ACHN (cell line): ENCODE measurements at places on chromosomes 6 and 20.

DNA sequence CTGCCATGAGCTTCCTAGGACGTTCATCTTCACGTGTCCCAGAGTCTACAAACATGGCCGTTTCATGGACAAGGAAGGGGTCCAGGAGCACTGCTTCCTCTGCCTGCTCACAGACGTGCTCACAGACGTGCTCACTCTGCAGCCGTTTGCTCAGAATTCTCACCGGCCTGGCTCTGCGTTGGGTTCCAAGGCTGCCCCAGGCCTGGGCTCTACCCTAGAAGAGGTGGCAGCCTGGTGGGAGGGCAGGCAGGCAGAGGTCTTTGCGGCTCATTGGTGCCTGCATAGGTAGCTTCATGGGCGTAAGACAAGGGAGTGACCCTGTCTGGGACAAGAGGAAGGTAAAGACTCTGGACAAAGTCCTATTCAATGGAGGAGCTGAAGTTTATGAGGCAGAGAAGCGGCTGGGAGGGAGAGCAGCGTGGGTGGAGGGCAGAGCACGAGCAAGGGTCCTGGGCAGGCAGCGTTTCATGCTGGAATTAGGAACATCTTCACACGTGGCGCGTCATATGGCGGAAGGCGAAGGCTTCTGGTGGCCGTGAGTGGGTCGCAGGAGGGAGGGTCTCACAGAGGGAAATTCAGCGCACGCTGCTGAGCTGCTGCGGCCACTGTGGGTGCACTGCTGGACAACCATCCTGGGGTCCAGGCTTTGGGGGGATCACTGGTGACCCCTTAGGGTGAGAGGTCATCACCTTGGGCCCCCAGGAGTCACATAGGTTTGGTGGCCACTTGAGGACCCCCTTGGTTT is 138.2 kb downstream of the PHACTR3 start:
- DNase-seq, result no peak

DNA sequence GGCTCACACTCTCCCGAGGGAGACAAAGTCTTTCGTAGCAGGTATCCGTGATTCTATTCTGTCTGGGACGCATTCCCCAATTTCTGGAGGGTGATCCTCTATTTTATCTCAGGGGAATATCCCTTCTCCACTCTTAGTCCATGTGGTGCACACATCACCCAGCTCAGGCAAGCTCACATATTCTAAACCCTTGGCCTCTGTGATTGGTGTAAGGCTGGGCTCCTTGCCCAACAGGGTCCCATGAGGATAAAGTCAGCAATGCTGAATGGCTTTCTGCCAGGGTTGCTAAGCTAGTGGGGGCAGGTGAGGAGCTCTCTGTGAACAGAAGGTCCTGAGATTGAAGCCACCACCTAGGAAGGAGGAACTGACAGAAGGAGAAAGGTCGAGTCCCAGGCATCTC is 137.2 kb downstream of the CDH26 start:
- DNase-seq, result no peak

GRCh38 chr6:78947529-78947928 is 80.2 kb downstream of the IRAK1BP1 start:
- no peak for DNase-seq

DNA sequence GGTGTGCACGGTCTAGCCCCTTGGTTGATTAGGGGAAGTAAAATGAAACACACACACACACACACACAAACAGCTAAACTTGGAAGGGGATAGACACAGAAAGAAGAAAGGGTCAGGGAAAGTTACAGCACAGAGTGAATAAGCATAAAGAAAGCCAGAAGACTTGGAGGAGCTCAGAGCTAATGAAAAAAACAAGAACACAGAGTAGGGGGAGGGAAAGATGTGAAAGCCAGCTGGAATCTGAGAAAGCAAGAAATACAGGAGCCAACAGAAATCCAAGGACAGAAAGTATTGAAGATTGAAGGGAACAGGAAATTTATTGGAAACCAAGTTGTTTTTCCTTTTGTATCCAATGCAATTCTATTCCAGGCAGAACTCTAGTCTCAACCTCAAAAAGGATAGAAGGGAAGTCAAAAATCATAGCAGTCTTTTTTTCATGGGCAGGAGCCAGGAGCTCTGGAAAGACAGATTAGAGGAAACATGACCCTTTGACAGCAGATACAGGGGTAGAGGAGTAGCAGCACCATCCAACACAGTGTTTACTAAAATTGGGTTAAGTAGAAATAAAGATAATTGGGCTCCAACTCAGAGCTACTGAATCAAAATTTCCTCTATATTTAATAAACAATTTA is 10.1 kb downstream of the HMGCLL1 start:
- DNase-seq, result no peak

- DNase-seq, result no peak
These were observed 191.2 kb downstream of the UTRN start for GRCh38 chr6:144476286-144476685.

GRCh38 chr20:25706793-25707192 is 10.1 kb upstream of the ZNF337 start:
- DNase-seq, result no peak
